ENCODE measurements at places on chromosomes 1 and 21. TPM values are rescaled to one million over a fixed set of nuclear protein-coding genes. Genes with fewer than 3 reads are reported as not detected.

The RIIAD1 gene
- total RNA-seq, result not detected

The GBP2 gene
- 281 TPM for total RNA-seq

The FLG2 gene
- not detected for total RNA-seq

The ISG20L2 gene
- total RNA-seq, result 42.0 TPM

The PLA2G5 gene
- total RNA-seq, result not detected

The LCE2C gene
- total RNA-seq, result not detected

The SLAMF1 gene
- total RNA-seq, result 106 TPM
